Hypothalamus (tissue), 51 donors: ENCODE measurements at places on chromosomes 12 and 14.

- DNase-seq: no peak
Observed at GRCh38 chr12:34604631-34605509, 582.6 kb downstream of the ALG10 start.

DNA sequence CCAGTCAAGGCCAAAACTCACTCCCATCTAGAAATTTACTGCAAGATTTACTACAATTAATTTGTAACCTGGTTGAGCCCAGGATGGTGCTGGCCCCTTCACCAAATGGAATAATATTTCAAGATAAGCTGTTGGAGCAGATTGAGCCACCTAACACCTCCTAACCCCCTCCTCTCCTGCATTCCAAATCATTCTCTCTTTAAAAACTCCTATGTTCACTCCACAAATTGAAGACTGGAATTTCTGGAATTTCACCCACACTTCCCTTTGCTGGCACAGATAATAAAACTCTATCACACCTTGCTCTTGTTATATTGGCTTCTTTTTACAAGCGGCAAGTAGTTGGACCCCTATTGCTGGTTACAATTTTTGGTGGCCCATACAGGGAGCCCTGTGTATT lies 41.7 kb downstream of the MIS18BP1 start:
- DNase-seq: no peak

- DNase-seq: no peak
Observed at GRCh38 chr12:5081016-5081415, 37.3 kb downstream of the KCNA5 start.

- no peak for DNase-seq
Observed at GRCh38 chr12:109741970-109742703, 28.5 kb downstream of the FAM222A start.

DNA sequence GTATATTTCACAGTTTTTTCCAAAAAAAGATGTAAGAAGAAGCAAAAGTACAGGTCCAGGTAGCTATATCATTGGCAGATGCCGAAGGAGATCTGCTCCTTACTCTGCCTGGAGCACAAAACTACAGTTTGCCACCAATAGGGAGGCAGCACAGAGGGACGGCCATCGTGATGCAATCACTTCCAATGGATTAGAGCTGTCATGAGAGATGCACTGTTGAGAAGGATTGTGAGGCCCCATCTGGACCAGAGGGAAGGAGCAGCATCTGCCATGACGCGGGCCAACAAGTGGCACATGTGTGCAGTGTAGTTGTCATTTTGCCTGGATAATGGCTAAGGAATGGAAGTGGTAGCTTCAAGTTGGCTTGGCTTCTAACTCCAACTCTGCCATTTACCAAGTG lies 318.8 kb upstream of the FKBP4 start:
- no peak for DNase-seq

DNA sequence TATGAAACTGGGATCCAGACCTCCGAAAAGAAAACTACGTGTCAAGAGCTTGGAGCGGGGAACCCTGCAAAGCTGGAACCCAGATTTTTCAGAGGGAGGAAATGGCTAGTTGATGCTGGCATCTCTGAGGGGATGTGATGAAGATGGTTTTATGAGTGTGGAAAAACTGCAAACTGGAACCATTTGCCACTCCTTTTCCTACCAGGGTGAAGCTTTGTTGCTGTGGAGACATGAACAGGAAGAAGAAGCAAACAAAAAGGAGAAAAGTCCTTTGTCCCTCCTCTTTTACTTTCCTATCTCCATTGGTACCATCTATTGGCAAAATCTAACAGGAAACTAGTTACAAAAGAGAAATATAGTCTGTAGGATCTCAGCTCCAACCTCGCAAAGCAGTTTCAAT lies 39.2 kb downstream of the CDK17 start:
- no peak for DNase-seq

DNA sequence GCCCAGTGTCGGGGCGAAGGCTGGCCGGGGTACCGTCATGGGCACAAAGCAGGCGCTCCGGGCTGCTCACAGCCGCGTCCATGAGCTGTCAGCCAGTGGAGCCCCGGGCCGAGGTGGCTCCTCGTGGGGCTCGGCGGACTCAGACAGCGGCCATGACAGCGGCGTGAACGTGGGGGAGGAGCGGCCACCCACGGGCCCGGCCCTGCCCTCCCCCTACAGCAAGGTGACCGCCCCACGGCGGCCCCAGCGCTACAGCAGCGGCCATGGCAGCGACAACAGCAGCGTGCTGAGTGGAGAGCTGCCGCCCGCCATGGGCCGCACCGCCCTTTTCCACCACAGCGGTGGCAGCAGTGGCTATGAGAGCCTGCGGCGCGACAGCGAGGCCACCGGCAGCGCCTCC lies 39.0 kb downstream of the KIF26A start:
- no peak for DNase-seq

DNA sequence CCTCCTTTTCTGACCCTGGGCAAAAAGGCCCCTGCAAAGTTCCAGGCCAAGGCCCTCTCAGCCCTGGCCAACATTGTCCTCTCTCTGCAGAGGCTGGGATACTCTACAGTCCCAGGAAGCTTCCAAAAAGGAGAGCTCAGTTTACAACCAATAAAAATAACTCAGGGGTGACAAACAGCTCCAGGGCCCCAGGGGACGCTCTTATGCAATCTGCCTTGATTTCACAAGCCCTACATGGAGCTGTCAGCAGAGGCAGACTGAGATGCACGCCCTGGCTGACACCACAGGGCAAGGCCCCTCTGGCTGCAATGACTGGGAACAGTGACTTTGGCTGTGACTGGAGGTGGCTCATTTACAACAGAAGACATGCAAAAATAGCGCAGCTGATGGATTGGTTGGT lies 129.0 kb upstream of the MED13L start:
- DNase-seq: peak; percentile 11

GRCh38 chr12:50057000-50057841 lies at the start of gene ASIC1:
Gene ASIC1, plus strand, starts transcription at chr12:50057596. Its CDS starts 1,171 bp downstream, at chr12:50058767.
- no peak for DNase-seq

DNA sequence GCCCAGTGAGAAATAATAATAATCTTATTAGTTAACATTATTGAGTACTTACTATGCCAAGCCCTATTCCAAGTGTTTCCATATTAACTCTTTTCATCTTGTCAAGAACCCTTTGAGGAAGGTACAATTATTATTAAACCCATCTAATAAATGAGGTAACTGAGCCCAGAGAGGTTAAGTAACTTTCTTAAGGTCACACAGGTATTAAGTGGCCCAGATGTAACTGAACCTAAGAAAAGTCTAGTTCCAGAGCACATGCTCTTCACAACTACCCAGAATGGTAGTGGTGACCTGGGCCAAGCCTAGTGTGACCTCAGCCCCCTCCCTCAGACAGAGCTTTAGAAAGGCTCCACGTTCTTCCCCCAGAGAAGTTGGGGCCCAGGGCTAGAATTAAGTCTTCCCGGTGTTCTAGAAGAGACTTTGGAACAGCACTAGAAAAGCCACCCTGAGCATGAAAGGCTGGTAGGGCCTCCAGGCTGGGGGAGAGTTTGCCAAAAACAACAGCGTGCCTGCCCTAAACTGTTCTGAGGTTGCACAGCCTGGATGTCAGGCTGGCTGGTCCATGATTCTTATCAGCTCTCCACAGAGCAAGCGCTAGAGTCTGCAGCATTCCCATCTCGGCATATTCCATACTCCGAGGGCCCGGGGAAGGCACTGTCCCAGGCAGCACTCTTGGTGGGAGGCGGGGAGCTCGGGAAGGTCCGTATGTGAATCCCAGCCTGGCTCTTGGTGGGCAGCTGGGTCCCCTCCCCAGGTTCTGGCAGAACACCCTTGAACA lies 41.3 kb upstream of the CTDSP2 start:
- no peak for DNase-seq

DNA sequence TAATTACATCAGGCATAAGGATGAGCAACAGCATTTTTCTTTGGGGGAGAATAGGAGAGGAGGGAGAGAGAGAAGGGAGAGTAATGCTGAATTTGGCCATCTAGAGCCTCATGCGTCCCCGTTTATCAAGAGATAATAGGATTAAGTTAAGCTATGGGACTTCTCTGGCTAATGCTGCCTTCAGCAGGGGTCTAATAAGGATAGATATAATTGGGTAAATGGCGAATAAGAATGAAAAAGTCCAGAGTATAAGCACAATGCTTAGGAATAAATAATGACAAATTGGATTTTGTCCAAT lies 470.0 kb downstream of the EGLN3 start:
- no peak for DNase-seq

DNA sequence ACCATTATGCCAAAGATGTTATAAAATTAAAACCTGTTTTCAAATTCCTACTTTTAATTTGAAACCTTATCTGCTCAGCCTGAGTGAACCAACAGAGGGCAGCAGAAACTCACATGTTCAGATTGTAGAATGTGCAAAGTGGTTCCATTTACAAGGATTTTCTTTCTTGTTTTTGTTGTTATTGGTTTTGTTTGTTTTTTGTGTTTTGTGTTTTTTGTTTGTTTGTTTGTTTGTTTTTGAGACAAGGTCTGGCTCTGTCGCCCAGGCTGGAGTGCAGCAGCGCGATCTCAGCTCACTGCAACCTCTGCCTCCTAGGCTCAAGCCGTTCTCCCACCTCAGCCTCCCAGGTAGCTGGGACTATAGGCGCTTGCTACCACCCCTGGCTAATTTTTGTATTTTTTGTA lies 22.8 kb upstream of the GARIN2 start:
- DNase-seq: no peak

DNA sequence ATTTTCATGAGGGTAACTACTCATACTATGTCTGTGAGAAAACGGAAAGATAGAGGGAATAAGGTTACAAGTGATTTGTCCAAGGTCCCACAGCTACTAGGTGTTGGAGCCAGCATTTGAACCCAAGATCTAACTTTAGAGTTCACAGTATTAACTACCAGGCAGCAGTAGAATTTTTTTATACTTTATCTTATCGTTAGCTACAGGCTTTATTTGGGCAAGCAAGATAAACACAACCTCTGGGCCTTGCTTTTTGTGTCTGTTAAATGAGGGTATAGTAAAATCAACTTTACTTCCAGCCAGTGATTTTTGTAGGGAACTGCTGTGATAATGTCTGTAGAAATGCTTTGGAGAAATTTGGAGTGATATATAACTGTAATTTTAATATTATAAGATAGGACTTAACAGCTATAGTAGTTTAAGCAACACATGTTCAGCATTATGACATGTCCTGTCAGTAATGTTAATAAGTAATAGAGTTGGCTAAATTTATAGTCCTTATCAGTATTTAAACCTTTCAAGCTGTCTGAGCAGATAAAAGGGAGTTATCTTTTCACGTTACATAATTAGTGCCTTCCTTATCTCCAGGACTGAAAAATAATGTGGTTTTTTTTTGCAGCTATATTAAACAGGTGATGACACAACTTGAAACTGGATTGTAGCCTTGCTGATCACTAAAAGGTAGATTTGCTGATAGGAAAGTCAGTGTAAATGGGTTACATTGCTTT lies 12.8 kb downstream of the LEMD3 start:
- DNase-seq: no peak

GRCh38 chr14:104169699-104170479 lies 31.5 kb downstream of the KIF26A start:
- DNase-seq: no peak

DNA sequence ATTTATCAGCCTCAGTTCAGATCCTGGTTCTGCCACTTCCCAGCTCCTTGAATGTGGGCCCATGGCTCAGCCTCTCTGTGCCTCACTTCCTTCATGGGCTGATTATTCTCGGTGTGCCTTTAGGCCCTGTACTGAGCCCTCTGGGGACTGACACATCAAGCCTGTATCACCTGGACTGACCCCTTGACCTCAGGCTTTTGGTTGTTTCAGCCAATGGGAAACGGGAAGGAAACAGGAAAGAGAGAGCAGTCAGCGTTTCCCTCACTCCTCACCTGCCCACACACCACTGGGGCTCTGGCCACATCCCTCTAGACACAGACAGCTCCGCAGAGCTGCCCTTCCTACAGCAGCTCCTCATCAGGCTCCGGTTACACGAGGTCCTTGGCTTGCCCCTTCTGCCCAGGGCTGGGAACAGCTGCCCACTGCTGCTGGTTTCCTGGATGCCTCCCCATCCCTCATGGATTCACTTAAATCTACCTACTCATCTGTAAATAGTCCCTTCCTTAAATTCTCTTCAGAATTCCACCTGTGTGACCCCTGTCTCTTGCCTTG lies 37.0 kb upstream of the ITPR2 start:
- DNase-seq: no peak

- DNase-seq: no peak
Observed at GRCh38 chr12:45357539-45358417, 141.9 kb downstream of the ANO6 start.

DNA sequence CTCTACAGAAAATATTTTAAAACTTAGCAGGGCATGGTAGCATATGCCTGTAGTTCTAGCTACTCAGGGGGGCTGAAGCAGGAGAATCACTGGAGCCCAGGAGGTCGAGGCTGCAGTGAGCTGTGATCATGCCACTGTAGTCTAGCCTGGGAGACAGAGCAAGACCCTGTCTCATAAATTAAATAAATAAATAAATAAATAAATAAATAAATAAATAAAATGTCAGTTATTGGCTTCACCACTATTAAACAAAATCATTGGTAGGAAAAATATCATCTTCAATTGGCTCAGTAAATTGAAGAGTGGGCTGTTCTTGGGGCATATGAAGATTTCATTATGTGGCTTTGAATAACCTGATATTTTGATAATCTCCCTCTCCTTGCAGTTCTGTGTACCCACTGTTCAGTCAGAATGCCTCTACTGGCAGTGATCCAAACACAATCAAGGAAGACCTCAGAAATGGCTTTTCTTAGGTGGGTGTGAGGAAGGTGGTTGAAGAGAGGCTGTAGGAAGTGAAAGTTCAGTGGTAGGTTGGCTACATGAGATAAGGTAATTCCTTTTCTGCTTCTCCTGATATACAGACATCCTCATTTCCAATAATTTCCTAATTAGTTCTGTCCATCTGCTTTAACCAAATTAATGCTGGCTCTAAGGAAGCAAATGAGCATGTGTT lies 175.8 kb downstream of the MSRB3 start:
- DNase-seq: no peak

- no peak for DNase-seq
Observed at GRCh38 chr12:107801150-107801549, 26.6 kb downstream of the ASCL4 start.

GRCh38 chr12:112843287-112843686 lies 51.7 kb downstream of the RPH3A start:
- no peak for DNase-seq

DNA sequence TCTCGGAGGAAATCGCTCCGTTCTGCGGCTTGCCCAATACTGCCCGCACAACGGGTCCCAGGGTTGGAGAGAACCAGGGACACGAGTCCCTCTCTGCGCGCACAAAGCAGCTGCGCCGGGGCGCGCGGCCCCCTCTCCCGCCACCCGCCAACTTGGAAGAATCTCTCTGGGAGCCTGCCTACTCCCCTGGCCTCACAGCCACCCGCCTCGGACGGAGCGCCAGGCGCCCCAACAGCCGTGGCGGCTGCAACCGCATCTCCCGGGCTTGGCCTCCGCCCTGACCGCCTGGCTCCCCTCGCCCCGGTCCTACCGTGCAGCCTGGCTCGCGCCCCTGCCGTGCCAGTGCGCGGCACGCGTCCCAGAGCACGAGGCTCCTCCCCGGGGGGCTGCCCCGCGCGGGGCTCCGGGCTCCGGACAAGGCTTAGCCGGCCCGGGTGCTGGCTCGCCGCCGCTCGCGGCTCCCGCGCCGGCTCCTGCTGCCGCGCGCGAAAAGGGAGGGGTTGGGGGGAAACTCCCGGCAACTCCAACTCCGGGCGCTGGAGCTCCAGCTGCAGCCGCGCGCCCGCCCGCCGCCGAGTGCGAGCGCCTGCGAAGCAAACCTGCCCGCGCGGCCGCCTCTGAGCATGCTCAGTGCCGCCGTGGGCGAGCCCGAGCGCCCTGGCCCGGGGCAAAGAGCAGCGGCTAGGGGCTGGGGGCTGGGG lies at the start of gene STXBP6:
Gene STXBP6 (minus strand): TSS at position 580 of the 701 bp plus-strand sequence. CDS start 75,329 bp downstream, outside the sequence.
- DNase-seq: peak; percentile 40

GRCh38 chr12:59079002-59079401 lies 158.7 kb upstream of the LRIG3 start:
- no peak for DNase-seq

- DNase-seq: peak; percentile 19
Observed at GRCh38 chr14:99234961-99235571, 36.9 kb downstream of the BCL11B start.
